Sigmoid colon (tissue), 7 donors: ENCODE measurements at places on chromosomes 6 and 20.

- DNase-seq = no peak
These were observed 916 bp downstream of the SOX18 start for GRCh38 chr20:64048402-64049044.

DNA sequence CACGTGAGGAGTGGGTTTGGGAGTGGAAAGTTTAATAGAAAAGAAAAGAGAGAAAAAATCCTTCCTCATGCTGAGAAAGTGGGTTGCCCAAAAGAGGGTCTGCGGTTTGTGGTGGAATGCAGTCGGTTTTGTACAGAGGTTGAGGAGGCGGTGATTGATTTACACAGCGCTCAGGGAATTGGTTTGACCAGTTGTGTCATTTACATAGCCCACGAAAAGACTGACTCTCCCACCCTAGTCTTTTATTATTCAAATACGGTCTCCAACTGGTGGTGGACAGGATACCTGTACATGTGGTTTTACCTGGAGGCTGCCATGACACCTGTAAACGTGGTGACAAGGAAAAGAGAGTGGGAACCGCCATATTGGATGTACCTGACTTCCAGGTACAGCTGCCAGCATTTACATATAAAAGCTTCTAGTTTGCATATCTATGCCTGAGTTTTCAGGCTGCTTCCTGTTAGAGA lies 42.1 kb downstream of the HLA-DPB1 start:
- no peak for DNase-seq

DNA sequence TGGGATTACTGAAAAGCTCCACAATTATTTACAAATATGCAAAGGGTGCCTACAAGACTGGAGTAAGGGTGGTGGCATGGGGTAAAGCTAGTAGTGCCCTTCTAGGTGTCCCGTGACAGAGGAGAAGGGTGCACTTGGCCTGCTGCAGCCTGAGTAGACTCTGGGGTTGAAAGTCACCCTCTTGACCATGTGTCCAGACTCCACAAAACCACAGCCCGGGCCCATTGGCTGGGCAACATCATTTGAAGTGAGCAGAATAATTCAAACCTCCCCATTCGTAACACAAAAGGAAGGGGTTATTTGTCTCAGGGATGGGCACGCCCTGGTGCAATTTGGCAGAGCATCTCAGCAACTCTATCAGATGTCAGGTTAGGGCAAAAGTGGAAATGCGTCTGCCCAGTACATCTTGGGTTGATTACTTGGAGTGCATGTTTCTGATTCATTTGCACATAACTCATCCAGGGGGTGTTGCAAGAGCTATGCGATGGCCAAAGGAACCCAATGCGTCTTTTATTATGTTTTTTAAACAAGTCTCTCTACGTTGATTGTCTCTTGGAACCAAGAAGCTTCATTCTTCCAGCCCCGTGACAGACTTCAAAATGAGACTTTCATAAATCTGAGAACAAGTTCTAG lies 56.7 kb downstream of the ISM1 start:
- DNase-seq = no peak

DNA sequence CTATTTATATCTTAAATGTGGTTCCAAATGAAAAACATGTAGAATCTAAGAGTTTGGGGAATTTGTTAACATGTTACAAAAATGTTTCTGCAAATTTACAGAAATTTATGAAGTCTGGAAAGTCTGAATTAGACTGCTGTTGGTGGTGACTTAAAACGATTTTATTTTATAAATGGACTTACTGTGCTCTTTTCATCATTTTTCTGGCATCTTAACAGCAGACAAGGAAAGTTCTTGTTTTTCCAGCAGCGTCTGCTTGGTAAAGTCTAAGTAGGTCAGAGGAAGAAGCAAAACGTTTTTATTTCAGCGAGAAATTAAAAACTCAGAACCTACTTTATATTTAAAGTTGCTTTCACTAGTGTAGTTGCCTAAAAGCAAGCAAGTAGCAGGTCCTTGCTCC lies 48.6 kb upstream of the COL9A1 start:
- no peak for DNase-seq

- DNase-seq = no peak
These were observed 109.1 kb downstream of the PRDM1 start for GRCh38 chr6:106194949-106195921.

- DNase-seq = no peak
These were observed 58.3 kb upstream of the TMEM181 start for GRCh38 chr6:158501360-158502262.

DNA sequence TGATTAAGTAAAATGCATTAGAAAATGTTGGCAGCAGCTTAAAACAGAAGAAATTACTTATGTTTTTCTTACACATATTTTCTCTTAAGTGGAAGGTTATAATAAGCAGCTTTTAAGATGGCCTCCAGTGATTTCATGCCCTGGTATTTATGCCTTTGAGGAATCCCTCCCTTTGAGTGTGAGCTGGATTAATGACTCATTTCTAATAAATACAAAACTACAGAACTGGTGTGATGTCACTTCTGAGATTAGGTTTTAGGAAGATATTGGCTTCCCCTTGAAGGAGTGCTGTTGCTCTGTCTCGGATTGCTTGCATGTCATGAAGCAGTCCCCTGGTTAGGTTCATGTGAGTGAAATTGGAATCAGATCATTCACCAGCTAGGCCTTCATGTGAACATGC lies 143.2 kb upstream of the EPHA7 start:
- no peak for DNase-seq

DNA sequence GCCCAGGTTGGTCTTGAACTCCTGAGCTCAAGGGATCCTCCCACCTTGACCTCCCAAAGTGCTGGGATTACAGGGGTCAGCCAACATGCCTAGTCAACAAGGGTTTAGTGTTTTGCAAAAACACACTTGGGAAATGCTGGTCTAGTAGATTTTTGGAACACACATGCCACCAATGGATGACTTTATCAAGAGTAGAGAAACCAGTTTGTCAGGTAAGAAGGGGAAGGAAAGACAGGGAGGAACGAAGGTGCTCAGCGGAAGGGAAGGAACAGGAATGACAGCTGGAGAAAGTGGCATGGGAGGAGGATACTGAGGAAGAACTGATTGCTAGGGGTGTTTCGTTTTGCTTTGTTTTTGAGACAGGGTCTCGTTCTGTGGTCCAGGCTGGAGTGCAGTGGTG lies 15.6 kb upstream of the SEC63 start:
- no peak for DNase-seq

DNA sequence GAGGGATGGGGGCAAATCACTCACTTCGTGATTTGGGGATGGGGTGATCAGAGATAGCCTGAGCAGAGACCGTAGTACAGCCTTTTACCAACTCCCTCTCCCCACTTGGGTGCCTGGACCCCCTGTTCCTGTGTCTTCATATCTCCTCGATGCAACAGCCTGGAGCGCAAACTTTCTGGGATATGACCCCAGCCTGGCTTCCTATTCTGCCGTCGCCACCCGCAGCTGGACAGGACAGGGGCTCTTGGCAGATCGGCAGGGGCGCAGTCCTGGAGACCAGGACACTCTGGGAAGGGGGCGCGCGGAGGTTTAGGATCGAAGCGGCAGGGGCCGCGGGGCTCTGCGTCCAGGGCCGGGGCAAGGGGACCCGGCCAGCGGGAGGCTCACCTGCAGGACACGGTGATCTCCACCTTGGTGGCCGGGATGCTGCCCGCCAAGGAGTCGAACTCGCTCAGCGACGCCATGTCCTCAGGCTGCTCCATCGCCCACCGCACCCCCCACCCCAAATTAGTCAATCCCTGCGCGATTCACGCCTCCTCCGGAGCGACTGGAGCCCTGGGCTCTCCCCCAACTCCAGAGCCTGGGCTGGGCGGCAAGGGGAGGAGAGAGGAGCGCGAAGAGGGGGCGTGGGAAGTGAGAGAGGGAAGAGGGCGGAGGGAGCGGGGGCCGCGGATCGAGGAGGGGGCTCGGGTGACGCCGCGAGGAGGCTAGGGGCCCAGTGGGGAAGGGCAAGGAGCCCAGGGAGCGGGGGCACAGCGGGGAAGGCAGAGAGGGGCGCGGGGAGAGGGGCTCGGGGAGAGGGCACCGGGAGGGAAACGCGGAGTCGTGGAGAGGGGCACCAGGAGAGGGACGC lies at the start of gene CPNE5:
TSS of gene CPNE5 (minus strand) at position 549 of the 853 bp plus-strand sequence. CDS start at position 482, 67 bp downstream.
- no peak for DNase-seq

GRCh38 chr20:6732001-6732447 lies 35.5 kb upstream of the BMP2 start:
- DNase-seq = peak; percentile 83

GRCh38 chr6:113755449-113756289 lies 101.5 kb upstream of the MARCKS start:
- no peak for DNase-seq

- DNase-seq = peak; percentile 22
These were observed 47.5 kb upstream of the CD93 start for GRCh38 chr20:23133560-23133998.

DNA sequence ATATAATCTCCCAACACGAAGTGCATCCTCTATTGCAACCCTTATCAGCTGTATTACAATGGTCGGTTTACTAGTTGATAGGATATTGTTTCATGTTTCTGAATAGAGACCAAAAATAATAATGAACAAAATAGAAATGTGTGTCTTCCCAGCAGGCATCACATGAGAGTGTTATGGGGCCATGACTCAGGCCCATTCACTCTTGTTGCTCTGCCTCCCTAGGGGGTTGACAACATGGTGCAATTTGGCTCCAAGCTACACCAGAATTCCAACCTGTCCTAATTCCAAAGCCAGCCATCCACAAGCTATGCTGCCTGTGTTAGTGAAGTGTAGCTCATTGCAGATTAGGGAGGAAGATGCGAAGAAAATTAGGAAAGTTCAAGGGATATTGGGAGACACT lies 13.1 kb upstream of the SAYSD1 start:
- no peak for DNase-seq

DNA sequence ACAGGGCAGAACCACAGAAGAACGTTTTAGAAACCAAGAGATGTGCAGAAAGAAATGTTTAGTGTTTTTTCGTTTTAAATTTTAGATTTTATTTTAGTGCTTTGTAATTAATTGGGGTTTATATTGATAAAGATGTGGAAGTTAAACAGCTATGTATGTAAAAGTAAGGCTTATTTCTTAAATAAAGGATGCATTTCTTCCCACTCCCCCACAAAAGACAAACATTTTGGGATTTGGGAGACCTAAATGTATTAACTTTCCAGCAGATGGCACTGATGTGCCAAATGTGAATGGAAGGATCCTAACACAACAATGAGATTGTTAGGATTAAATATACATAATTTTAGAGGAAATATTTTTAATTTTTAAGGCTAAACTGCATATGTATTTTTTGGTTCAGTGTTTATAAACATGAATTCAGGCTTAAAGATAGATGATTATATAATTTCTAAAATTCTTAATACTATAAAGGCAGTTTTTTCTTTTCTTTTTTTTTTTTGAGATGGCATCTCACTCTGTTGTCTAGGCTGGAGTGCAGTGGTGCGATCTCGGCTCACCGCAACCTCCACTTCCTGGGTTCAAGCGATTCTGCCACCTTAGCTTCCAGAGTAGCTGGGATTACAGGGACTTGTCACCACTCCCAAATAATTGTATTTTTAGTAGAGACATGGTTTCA lies 12.0 kb downstream of the PFDN4 start:
- no peak for DNase-seq

DNA sequence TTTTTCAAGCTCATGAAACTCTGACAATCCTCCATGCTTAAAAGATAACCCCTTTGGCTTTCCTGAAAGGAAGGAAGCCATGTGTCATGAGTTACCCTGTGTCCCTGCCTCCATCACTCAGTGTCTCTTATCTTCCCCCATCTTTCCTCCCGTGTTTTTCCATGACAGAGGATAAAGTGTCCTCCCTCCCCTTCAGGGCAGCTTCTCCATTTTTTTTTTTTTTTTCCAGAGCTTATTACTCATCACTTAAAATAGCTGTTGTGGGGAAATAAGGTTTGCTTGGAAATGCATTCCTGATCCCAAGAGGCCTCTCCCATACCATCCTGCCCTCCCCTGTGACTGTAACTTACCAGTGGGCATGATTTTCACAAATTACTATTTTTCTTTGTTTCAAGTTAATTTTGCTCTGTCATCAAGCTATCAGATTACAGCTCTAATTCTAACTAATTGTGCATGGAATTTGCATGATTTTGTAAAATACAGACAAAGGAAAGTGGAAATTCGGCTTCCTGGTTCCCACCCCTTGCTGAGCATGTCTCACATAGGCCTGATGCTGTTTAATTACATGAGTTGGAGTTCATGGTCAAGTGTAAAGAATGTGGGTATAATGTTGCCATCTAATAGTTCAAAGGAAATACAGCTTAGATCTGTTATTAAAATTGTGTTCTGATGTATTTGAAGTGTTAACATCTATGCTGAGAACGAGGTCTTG lies 614.5 kb upstream of the FLRT3 start:
- DNase-seq = no peak

DNA sequence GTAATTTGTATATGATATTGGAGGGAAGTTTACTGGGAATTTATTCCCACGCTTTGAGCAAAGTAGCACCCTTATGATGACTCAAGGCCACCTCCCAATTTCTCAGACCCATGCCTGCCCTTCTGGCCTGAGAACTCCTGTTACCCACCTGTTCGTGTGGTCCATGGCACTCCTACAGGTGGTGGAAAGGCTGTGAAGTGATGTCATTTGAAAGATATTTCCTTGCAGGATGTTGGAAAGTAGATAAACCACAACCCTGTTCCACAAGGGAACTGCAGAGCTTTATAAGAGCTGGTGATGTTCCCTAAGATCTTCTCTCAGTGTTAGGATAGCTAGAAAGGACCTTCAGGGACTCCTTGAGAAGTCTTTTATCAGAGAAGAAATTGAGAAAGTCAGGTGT lies 70.5 kb downstream of the ADGRG6 start:
- no peak for DNase-seq

- DNase-seq = peak; percentile 79
These were observed 43.3 kb downstream of the VAPB start for GRCh38 chr20:58432186-58432954.

DNA sequence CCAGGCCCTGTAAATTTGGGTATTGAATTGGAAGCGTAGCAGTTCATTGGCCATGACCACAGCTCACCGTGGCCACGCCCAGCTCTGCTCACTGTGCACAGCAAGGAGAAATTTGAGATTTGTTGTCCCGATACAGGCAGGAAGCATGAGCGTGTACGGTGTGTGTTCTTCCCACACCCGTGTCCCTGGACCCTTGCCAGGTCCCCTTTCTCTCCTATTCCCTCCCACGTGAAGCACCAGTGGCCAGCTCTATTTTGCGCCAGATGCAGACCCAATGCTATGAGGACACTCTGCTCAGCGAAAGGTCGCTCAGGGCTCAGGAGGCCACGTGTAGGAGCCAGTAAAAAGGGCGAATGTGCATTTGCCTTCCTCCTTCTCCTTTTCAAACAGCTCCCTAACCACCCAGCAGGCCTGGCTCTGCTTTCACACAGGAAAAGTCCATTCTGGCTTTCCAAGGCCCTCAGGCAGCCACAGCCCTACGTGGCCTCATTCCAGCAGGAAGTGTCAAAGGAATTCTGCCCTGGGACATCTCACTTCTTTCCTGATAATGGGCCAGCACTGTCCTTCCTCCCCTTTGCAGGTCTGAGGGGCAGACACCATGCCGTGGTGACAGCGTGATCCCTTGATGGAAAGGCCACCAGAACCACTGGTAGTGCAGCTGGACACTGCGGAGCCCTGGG lies 499.2 kb upstream of the CDH4 start:
- no peak for DNase-seq
